GM23338 (cell line): ENCODE measurements at places on chromosomes 7 and 10.
A peak's percentile ranks its signal among the peaks of the same experiment; 100 is the strongest.

DNA sequence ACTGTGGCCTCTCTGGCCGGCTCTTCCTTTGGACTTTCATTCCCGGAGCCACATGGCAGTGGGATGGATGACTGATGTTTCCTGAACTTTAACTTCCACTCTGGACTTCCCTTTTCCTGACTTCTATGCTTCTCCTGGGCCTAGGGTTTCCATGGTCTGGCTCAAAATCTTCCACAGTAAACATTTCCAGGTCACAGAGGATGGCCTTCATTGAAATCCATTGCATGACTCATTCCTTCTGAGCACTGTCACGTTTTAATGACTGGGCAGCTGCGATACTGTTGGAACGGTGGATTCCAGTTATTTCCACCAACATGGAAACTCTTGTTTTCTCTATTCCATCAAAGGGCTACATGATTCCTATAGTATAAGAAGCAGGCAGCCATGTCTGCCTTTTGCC is 24.4 kb upstream of the ZNF273 start:
- no peak for DNase-seq

DNA sequence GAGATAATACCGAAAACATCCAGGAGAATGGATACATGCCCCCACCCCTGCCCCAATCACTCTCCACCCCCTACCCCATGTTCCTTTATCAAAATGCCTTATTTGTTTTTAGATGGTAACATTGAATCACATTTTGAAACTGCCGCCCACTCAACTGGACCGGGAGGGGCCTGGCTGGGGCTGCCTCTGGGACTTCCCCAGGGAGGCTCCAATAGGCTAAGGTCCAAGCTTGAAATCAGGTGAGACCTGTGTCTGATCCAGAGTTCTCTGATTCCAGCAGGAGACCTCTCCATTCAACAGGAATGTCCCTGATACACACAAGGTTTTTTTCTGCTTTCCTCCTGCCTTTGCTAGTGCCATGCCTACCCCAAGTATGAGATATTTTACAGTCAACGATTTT is 43.8 kb upstream of the ACSL5 start:
- DNase-seq: no peak

- DNase-seq: no peak
Observed at GRCh38 chr7:1512781-1513656, 8.8 kb upstream of the INTS1 start.

DNA sequence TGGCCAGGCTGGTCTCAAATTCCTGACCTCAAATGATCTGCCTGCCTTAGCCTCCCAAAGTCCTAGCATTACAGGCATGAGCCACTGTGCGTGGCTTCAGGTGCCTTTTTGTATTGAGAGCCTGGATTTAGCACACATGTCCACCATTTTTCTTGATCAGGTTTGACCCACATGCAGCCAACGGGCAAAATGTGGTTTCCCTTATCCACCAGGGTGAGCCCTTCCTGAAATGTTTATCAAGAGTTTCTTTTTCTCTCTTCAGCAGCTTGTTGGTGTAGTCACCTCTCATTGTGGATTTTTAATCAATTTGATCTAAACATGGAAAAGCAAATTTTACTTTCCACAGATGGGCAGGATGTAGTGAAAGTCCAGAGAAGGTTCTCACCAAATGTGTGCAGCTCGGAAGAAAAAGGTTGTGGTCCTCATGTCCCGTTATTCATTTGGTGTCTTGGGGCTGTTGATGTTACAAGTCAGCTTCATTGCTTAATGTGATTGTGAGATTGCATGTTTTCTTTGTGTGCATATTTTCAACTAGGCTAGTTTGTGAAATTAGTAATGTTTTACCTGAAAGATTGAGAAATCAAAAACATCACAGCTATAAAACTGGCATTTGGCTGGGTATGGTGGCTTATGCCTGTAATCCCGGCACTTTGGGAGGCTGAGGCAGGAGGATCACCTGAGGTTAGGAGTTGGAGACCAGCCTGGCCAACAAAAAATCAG is 28.9 kb downstream of the GUSB start:
- peak; percentile 24 for DNase-seq

- DNase-seq: no peak
Observed at GRCh38 chr10:48292616-48293015, 13.9 kb upstream of the MAPK8 start.
